Iris pigment epithelial cell (primary cell): ENCODE measurements at places on chromosomes 5 and 9.
A peak's percentile ranks its signal among the peaks of the same experiment; 100 is the strongest.

DNA sequence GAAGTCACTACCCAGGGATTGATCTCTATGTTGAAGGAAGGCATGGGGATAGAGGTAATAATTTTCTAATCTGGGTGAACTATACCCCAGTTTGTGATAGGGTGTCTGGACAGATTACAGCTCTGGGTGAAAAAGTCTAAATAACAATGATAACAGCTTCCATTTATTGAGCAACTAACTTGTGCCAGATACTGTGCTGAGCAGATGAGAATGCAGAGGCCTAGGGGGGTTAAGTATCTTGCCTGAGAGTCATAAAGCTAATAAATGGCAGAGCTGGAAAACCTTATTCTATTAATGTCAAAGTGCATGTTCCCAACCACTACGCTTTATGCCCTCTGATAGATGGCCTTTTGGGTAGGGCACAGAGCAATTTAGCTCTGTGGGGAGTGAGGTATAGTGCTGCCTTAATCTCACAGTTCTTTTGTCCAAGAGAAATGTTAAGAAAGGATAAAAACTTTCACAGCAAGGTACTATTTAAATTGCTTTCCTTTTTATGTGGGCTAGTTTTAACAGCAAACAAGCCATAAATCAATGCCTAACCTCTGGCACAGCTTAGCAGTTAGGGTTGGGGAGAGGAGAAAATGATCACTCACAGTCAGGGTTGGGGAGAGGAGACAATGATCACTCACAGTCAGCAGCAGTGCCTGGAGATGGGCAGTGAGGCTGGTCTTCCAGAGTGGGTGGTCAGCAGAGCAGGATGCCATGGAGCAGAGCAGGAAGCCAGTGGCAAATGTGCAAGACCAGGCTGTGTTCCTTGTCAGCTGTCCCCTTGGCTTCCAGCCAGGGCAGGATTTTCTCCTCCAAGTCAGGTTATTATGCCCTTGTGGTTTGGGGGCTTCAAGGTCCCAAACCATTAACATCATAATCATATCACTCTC, 187.0 kb downstream of the CARTPT start:
- no peak for DNase-seq

DNA sequence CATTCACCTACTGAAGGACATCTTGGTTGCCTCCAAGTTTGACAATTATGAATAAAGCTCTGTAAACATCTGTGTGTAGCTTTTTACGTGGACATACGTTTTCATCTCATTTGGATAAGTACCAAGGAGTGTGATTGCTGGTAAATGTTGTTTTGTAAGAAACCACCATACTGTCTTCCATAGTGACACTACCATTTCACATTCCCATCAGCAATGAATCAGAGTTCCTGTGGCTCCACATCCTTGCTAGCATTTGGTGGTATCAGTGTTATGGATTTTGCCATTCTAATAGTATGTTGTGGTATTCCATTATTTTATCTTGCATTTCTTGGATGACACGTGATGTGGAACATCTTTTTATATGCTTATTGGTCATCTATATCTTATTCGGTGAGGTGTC, 78.4 kb upstream of the RASGRF2 start:
- DNase-seq, result no peak

DNA sequence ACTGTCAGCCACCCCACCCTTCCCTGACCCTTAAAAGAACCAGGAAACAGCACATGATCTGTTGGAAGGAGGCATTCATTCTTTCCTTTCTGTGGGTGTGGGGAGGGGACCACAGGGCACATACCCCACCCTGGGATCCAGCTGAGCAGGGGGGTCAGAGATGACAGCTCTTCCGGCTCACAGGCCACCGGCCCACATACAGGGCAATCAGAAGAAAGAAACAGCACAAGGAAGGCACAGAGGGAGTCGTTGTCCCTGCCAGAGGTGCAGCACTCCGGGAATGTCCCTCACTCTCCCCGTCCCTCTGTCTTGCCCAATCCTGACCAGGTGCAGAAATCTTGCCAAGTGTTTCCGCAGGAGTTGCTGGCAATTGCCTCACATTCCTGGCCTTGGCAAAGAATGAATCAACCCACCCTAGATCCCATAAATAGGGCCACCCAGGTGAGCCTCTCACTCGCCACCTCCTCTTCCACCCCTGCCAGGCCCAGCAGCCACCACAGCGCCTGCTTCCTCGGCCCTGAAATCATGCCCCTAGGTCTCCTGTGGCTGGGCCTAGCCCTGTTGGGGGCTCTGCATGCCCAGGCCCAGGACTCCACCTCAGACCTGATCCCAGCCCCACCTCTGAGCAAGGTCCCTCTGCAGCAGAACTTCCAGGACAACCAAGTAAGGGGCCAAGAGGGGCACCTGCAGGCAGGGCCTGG, at the start of gene LCN2:
TSS of gene LCN2 (plus strand) at position 453 of the 701 bp plus-strand sequence. CDS start at position 526, 73 bp downstream.
- no peak for DNase-seq

DNA sequence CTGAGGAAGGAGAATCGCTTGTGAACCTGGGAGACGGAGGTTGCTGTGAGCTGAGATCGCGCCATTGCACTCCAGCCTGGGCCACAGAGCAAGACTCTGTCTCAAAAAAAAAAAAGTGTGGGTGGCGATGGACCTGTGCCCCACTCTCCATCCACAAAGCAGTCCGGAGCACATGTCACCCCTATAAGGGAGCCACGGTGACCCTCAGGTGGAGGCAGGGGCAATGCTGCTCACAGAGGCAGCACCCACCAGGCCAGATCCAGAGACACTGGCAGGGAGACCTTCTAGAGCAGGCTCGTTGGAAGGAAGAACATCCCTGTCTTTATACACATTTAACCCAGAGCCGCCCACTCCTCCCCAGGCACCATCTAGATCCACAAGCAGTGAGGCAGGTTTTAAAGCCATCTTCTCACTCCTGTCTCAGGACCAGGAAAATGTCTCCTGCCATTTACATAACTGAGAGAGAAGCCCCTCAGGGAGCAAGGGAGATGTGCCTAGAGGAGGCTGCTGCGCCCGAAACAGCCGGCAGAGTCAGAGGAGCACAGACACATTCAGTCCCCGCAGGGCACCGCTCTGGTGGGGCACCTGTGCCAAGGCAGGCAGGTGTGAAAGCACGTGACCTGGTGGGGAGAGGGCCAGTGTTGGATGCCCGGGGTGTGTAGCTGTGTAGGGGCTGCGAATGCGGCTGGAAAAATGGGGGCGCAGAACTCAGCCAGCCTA, 31.6 kb upstream of the ADAMTS2 start:
- no peak for DNase-seq

DNA sequence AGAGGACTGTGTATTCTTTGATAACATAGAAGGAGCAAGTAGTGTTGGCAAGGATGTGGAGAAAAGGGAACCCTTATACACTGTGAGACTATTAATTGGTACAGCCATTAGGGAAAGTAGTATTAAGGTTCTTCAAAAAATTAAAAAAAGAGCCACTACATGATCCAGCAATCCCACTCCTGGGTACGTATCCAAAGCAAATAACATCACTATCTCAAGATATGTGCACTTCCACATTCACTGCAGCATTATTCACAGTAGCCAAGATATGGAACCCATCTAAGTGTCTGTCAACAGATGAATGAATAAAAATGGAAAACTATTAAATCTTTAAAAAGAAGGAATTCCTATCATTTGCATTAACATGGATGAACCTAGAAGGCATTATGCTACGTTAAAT, 693.2 kb upstream of the RIOK2 start:
- no peak for DNase-seq

DNA sequence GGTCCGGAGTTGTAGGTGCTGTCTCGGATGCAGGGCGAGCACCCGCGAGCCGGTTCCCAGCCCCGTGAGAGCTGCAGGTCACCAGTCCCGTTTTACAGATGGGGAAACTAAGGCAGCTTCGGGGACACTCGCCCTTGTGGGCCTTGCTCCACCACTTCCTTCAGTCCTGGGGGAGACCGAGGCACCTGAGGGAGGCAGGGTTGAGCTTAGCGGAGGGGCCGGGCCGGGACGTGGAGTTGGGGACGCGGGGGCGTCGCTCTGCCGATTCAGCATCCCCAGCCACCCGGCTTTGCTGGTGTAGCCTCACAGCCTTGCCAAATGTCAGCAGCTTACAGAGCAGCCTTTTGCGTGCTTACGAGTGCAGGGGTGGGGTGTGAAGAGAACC, 530 bp downstream of the BBLN start:
- peak; percentile 23 for DNase-seq

- DNase-seq, result no peak
Observed at GRCh38 chr9:84845956-84846900, 176.7 kb downstream of the NTRK2 start.

DNA sequence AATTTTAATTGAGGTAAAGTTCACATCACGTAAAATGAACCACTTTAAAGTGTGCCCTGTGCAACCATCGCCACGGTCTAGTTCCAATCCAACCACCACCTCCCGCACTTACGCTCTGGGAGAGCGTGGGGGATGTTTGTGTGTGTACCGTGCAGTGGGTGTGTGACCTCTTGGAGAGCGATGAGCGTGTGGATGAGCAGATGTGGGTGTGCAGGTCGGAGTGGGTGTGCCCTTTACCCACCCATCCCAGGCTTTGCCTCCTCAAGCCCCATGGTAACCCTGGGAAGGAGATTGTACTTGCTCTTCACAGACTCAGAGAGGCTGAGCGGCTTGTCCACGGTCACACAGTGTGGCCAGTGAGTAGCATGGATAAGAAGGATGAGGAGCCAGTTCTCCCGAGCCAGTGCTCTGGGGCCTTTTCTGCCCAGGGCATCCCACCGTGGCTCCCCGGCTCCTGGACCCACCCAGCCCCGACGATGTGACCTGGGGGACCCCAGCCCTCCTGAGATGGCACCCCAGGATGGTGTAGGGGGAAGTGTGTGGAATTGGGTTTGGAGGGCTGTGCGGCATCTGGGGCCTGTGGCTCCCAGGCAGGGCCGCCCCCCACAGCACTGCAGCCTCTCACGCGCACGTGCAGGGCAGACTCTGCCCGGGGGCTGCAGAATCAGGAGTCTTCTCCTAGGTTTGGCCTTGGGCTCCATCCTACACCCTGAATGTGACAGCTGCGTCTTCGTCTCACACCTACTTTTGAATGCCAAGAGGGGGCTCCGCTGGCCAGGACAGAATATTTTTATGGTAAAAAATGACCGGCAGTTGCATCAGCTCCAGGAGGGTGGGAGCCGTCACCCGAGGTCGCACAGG, 13.6 kb downstream of the LHX3 start:
- no peak for DNase-seq

GRCh38 chr5:128764601-128765310, 200.5 kb upstream of the SLC27A6 start:
- DNase-seq, result no peak

- peak; percentile 51 for DNase-seq
Observed at GRCh38 chr9:125240649-125240999, 519 bp downstream of the HSPA5 start.

- no peak for DNase-seq
Observed at GRCh38 chr5:108711898-108712297, 35.8 kb upstream of the FER start.

DNA sequence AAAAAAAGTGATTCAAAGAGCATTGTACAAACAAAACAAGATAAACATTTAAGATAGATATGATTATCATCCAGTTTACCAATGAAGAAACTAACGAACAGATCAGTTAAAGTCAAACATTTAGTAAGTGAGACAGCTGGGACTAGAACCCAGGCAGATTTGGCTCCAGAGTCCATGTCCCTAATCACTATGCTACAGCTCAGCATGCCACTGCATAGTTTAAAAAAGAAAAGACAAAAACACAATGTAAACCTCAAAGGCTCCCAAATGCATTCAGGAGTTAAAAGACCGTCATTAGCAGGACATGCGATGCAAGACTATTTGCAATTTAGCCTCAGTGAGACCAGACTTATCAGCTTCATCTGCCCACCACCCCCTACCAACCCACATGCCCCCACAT, 36.8 kb downstream of the DENND1A start:
- DNase-seq, result no peak

- peak; percentile 77 for DNase-seq
Observed at GRCh38 chr5:126370796-126371718, 52.2 kb upstream of the GRAMD2B start.

DNA sequence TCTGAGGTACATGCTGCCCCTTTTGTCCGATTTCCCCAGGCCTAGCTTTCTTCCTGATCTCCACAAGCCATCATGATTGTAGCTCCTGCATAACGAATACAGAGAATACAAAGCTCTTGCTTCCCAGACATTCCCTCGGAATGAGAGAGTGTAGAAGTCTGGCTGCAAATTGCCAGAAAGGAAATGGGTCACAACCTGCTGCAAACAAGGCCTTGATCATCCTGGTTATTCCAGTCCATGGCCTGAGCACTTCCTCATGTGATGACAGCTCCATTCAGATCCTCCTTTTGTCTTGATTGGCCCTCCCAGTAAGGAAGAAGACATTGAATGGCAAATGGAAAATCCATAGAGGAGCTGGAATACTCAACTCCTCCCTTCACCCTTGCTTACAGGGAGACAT, 136.0 kb upstream of the ADRA1B start:
- no peak for DNase-seq

DNA sequence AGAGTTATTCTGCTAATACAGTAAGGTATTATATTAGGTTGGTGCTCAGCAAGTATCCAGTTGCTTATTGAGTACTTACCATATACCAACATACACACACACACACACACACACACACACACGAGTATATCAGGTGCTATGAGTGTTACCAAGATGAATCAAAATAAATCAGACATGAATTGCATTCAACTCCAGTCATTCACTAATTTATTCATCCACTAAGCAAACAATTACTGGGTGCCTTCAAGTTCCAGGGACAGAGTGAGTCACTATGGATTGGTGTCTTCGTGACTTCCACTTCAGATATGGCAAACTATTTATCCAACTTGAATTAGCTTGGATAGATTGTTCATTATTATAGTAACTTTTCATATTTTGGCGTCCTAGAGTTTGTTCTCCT, 140.7 kb upstream of the SLC44A1 start:
- no peak for DNase-seq

- no peak for DNase-seq
Observed at GRCh38 chr9:133137451-133138231, 16.6 kb upstream of the RALGDS start.

DNA sequence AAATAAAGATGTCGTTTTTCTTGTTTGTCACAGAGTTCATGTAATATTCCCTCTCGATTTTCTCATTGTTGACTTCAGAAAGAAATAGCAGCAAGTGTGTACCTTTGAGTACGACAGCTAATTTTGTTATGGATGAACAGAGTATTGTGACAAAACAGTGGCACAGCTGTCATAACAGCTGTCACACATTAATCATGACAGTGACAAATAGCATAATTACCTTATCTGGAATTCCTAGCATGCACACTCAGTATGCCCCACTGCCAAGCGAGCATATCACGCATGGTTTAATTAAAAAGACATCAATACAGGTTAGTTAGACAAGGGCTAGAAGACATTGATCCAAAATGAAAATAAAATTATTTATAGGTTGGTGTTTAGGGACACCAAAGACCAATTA, 375.1 kb downstream of the SPATA31D1 start:
- DNase-seq, result no peak

- no peak for DNase-seq
Observed at GRCh38 chr5:110644357-110644756, 82.1 kb downstream of the TMEM232 start.

DNA sequence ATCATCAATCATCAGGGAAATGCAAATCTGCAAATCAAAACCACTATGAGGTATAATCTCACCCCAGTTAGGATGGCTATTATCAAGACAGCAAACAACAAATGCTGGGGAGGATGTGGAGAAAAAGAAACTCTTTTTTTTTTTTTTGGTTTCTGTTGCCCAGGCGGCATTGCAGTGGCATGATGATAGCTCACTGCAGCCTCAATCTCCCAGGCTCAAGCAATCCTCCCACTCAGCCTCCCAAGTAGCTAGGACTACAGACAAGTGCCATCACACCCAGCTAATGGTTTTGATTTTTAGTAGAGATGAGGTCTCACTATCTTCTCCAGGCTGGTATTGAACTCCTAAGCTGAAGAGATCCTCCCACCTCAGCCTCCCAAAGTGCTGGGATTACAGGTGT, 5.4 kb upstream of the CNTRL start:
- DNase-seq, result no peak

- peak; percentile 45 for DNase-seq
Observed at GRCh38 chr5:105503950-105504349, 1941.4 kb upstream of the NUDT12 start.
